ENCODE measurements at places on chromosomes 4 and X.

DNA sequence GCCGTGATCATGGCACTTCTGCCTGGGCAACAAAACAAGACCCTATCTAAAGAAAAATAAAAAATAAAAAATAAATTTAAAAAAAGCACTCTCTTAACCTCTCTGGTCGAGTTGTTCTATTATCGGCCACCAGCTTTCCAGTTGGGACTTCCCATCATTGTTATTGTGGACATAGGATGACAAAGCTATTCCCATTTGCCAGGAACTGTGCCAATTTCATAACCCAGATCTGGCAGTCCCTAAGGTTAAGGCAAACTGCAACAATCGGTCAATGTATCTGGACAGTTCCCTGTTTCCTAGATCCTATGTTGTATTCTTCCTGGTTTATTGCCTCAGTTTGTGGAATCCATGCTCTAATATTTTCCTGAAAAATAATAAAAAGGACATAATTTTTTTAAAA lies 17.8 kb upstream of the ANXA5 start:
- DNase-seq: no peak

GRCh38 chr4:23234716-23235115 lies 542.0 kb downstream of the GBA3 start:
- peak; percentile 17 for DNase-seq

- no peak for DNase-seq
These were observed 22.1 kb upstream of the TRIM60 start for GRCh38 chr4:165009493-165010227.

DNA sequence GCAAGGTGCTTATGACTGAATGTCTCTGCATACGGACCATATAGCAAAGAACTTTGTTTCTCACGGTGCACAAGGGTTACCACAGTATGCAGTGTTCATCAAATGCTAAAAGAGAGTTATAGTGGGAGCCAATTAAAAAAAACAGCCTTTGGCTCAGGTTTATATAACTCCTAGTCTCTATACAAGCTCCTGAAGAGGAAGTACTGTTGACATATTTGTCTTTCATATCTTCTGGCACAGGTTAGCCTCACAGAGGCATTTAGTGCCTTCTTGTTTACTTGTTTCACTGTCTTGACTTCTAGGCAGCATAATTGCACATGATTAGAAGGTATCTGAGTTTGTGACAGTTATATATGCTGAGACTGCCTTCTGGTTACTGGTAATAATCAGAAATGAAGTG lies 158.8 kb upstream of the FAM47C start:
- DNase-seq: no peak

DNA sequence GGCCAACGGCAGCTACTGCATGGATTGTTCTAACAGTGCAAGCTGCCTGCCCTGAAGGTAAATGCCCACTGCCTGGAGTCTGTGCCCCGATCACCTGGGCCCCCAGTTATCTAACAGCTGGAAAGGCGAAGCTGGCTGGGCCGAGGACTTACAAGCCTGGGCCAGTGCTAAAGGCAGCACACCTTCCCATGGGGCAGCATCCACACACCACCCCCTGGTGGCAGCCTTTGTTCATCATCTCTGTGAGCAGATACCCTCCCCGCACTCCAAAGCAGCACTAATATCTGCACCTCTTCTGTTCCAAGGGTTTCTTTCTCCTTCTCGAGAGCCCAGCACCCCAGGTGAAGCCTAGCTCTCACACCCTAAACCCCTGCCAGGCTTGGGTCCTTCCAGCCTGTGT lies 7.6 kb downstream of the SLC2A9 start:
- peak; percentile 45 for DNase-seq

- DNase-seq: peak; percentile 64
These were observed 45.2 kb upstream of the CLCN4 start for GRCh38 chrX:10111364-10112148.

DNA sequence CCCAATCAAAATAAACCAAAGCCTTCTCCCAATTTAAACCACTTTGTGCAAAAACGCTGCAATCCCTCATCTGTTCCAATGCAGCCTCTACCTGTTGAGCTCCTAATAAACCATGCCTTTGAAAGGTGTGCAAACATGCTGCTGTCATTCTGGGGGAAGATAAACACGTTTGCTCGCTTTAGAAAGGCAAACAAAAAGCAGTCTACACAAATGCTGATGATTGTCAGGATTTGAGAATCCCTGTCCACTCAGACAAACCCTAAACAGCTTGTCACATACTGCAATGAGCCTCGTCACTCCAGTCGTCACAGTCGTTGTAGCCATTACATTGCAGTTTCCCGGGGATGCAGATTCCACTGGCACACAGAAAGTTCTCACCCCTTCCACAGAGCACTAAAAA lies 145.2 kb downstream of the CORIN start:
- DNase-seq: no peak

Measured in iris pigment epithelial cell (primary cell).